ENCODE measurements at places on chromosomes 1 and 21.

DNA sequence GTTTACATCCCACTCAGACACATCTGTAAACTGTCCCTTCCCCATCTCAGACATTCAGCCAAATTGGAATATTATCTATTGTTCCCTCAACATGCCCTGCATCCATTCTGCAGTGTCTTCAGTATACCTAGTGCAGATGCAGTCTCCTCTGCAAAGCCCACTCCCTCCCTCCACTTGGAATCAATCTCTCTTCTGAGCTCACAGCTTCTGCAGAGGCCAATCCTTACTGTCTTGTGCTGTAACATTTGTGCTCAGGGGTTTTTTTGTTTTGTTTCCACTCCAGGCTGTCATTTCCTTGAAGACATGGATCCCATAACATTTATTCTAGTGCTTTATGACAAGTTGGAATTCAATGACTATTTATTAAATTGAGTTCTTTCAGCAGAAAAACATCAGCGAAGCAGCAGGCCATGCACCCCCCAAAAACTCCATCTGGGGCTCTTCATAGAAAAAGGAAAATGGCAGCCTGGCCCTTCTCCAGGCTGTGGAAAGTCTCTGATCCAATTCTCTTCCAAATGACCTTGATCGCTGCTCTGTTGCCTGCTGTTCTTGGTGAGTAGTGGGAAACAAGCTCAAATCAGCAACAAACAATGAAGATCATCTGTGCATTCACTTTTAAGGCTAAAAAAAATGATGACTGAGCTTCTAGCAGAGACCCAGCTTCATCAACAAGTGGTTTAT is 8.7 kb downstream of the C4BPA start:
- DNase-seq = no peak

DNA sequence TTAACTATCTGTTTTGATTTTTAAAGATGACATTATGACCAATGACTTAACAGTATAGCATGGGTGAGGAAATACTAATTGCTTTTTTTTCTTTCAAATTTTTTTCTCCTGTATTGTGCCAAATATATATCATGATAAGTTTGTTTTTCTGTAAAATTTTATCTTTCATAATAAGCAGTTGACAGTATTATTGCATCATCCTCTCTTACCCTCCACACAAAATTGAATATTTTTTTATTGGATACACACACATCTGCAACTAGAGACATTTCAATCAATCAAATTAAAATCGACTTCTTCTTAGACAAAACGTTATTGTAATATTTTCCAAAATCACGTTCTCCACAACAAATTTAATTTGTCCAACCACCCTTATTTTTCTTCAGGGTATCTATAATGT is 330.4 kb upstream of the BRINP3 start:
- DNase-seq = no peak

DNA sequence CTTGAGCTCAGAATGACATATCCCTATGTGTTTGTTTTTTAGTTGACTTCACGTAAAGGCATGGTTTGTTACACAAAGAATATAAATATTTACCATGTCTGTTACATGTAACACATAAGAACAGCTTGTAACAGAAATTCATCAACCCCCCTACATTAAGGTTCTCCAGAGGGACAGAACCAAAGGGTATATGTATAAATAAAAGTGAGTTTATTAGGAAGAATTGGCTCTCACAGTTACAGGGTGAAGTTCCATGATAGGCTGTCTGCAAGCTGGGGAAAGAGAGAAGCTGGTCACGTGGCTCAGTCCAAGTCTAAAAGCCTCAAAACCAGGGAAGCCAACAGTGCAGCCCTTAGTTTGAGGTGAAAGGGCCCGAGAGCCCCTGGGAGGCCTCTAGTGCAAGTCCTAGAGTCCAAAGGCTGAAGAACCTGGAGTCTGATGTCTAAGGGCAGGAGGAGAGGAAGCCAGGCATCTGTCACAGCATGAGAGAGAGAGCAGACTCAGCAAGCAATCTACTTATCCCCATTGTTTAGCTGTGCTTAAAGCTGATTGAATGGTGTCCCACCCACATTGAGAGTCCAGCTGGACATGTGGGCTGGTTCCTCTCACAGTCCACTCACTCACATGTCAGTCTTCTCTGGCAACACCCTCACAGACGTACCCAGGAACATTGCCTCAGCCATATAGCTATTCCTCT is 15.8 kb downstream of the THRAP3 start:
- no peak for DNase-seq

GRCh38 chr1:67264152-67264551 is 43.5 kb upstream of the IL12RB2 start:
- no peak for DNase-seq

GRCh38 chr1:30650968-30651320 is 72.4 kb downstream of the MATN1 start:
- no peak for DNase-seq

GRCh38 chr21:15141261-15141970 is 76.6 kb upstream of the NRIP1 start:
- DNase-seq = no peak

GRCh38 chr21:17053321-17053720 is 459.5 kb upstream of the CXADR start:
- no peak for DNase-seq
